CD4-positive, CD25-positive, alpha-beta regulatory T cell (primary cell): ENCODE measurements at places on chromosomes 4 and X. TPM values are rescaled to one million over a fixed set of nuclear protein-coding genes. Genes with fewer than 3 reads are reported as not detected.
A peak's percentile ranks its signal among the peaks of the same experiment; 100 is the strongest.

- no peak overlapping the region for H3K27ac ChIP-seq
- no peak overlapping the region for H3K4me3 ChIP-seq
Observed at GRCh38 chr4:169243825-169244609, 26.7 kb downstream of the SH3RF1 start.

DNA sequence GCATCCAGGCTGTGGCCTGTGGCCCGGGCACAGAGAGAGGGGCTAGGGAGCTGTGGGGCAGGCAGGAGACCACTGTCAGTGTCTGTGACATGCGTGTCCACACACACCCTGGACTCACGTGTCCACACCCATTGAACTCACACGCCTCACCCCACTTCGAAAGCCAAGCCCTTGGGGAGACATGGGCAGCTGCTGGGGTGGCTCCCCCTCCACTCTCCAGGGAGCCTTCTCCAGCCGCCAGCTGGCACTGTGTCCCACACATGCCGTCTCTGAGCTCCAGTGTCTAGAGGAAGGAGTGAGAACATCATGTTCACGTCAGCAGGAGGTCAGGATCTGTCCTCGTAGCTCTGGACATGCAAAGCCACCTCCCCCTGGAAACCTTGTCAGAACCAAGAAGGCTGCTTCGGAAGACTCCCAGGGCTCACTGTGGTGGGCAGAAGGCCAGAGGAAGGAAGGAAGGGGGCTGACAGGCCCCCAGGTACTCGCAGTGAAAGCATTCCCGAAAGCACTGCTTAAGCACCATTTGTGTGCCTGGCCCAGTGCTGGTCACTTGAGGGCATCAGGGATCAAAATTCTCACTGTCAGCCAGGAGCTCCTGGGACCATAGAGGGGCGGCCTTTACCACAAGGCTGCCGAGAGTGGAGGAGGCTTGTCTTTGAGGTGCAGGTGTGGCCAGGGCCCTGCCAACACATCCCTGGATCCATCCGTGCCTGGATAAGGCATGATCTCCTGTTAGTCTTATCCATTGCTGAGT lies 61.4 kb downstream of the HTRA3 start:
- H3K36me3 ChIP-seq: no peaks in the 10 kb centered on the region
- no peaks in the 10 kb centered on the region for H3K27me3 ChIP-seq
- H3K4me3 ChIP-seq: no peak overlapping the region
- no peaks in the 10 kb centered on the region for H3K4me1 ChIP-seq
- no peak overlapping the region for H3K27ac ChIP-seq

PDGFC gene
- total RNA-seq: 0.62 TPM

DNA sequence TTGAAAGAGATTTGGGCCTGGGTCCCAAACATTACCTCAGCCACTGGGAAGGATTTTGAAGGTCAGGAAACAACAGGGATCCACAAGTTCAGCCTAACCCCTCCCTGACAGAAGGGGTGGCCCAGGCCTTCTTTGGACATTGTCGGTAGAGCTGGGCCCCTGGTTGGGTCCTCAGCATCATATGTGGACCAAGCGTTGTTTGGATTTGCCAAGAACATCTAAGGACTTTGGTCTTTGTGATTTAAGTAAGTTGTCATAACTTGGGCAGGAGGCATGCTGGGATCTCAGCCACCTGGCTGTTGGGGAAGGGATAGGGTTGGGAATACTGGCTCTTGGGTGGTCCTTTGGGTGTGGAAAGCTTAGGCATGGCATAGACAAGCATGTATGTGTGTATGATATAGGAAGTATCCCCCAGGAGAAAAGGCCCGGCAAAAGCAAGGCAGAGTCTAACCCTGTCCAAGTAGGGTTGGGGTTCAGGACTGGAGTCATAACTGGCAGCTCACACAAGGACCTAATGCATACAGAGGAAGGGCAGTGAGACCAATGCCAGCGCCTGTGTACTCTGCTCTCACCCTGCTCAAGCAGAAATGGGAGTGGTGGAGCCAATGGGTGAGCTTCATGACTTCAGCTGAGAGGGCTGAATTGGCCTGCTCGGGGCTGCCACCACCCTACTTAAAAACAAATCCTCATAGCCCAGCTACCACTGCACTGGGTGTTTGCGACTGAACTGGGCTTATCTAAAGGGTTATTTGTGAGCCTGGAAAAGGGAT lies 102.8 kb downstream of the RTL5 start:
- no peak for DNase-seq
- H3K4me1 ChIP-seq: no peaks in the 10 kb centered on the region
- no peak overlapping the region for H3K27ac ChIP-seq
- H3K27me3 ChIP-seq: no peaks in the 10 kb centered on the region
- H3K36me3 ChIP-seq: no peaks in the 10 kb centered on the region

IKBKG gene
- 48.0 TPM for total RNA-seq

- no peak overlapping the region for H3K4me3 ChIP-seq
- no peak overlapping the region for H3K27ac ChIP-seq
- peak; percentile 14 for DNase-seq
- no peaks in the 10 kb centered on the region for H3K36me3 ChIP-seq
- H3K27me3 ChIP-seq: peaks cover 3% of the 10 kb centered on the region
Observed at GRCh38 chr4:165398570-165398969, 19.8 kb downstream of the CPE start.

DNA sequence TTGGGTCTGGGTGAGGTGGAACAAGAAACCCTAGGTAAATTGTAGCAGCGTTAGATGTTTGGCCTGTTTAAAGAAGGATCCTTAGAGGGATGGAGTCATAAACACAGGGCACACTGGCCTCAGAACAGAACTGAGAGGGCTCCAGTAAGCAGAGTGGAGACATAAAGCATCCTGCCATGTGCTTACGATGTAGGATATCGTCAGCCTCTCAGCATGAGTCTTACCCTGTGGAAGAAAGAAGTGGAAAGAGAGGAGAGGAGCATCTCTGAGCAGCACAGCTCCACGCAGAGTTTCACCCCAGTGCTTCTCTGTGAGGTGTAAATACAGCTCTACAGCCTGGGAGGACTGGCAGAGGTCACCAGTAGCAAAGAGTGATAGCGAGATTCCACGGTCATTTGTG lies 27.8 kb upstream of the SORBS2 start:
- no peak for DNase-seq
- H3K4me1 ChIP-seq: no peaks in the 10 kb centered on the region
- H3K36me3 ChIP-seq: no peaks in the 10 kb centered on the region
- H3K4me3 ChIP-seq: no peak overlapping the region
- no peaks in the 10 kb centered on the region for H3K27me3 ChIP-seq

DNA sequence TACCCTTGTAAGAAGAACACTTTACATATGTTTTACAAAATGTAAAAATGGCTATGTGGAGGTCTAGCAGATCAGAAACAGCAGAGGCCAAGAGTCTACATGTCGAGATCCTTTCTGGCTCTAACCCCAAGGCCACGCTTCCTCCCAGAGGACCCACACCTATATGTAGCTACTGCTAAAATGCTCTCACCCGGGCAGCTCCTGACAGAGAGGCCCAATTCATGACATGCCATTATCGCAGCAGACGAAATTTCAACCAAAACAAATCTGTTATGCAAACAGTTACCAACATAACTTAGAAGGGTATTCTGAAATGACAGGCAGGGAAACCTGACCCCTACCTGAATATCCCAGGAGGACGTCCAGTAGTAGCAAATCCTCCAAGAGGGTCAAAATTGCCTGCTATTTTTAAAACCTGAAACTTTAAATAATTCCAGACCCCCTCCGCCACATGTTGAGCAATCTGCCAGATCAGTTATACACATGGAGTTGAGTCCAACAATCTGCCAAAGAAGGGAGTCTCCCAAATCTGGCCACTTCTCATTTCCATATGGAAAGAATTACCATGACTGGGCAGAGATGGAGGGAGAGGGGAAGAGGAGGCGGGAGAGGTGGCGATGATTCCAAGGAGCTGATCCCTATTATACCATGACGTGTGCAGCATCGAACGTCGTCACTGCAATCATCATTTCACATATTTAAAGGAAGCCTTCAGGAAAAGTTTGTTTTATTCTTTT lies 192.9 kb upstream of the TBL1X start:
- no peak overlapping the region for H3K4me3 ChIP-seq
- H3K27ac ChIP-seq: no peak overlapping the region
- H3K27me3 ChIP-seq: no peaks in the 10 kb centered on the region
- no peaks in the 10 kb centered on the region for H3K4me1 ChIP-seq

DNA sequence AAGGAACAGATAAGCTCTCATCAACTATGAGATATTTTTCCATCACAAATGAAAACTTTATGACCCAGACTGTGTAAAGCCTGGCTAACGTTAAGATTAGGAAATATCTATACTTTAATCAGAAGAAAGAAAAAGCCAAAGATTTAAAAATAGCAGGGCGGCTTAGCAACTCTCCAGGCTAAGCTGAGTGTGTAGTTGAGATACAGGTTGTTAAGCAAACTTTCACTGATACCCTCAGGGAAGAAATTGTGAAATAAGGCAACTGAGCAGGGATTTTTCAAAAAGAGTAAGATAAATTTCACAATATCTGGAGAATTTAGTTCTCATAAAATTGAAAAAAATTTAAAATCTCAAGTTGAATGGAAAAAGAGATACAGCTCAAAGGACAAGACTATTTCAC lies 382.0 kb downstream of the RAPGEF2 start:
- no peaks in the 10 kb centered on the region for H3K27me3 ChIP-seq
- H3K4me3 ChIP-seq: no peak overlapping the region
- no peak for DNase-seq
